ENCODE measurements at places on chromosomes 5 and 9.

DNA sequence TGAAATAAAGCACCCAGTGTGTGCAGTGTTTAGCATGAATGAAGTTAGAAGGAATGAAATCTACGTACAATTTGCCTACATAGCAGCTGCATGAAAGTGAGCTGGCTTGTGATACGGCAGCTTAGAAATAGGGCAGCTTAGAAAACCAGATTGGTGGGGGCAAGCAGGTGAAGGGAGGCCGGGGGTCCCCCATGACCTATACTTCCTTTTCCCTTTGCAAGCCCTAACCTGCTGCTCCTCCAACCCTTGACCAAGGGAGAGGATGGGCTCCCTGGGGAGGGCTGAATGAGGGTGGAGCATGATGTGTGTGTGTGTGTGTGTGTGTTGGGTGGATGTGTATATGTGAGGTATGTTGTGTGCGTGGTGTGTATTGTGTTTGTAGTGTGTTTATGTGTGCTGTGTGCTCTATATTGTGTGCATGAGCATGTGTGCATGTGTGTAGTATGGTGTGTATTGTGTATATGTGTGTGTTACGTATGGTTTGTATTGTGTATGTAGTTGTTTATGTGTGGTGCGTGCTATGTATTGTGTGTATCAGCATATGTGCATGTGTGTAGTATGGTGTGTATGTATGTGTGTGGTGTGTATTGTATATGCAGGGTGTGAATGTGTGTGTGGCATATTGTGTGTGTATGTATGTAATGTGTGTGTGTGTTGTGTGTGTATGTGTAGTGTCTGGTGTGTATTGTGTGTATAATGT lies 72.1 kb downstream of the TENT4A start:
- no peak for DNase-seq

DNA sequence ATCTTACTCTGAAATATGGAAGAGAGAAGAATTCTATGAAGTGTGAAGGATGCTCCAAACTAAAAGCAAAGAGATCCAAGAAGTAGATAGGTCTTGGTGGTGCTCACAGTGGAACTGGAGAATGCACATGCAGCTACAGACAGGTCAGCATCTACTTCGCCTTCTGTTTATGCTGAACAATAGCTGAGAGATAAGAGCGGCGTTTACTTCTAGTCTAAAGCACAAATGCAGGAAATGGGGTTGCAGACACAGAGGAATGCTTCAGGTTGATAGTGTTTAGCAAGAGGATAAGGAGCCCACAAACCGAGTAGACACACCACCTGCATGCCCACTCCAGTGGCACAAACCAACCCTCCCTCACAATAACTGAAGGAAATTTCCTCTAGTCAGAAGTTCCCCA lies 180.0 kb upstream of the RGMB start:
- peak; percentile 40 for DNase-seq

DNA sequence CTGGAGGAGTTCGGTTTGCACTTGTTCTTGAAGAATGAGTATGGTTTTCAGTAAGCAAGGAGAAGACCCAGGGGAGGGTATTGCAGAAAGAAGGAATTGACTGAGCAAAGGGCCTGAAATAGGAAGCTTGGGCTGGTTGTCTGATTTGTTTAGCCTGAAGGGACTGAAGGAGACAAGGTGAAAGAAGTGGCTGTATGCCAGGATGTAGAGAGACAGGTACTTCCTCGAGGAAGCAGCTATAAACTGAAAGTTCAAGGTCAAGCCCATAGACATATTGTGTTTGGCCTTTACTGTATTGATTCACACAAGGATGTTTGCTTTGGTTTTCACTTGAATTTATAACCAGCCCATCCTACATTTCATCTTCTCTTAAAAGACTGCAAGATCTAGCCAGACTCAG lies 183.1 kb downstream of the PALM2AKAP2 start:
- DNase-seq, result no peak

DNA sequence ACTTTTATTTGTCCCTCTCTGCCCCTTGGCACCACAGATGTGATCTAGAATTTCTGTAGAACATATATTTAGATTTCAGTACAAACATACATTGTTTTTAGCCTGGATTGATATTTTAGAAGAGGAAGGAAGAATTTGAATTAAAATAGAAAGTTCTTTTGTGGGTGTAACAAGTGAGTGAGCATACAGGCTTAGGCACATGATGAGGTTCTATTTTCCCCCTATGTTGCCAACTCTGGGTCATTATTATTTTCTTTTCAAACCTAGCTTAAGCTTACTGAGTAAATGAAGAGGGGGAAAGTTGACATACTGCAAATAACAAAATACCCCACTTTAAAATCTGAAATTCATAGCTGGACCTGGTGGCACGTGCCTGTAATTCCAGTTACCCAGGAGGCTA lies 102.9 kb downstream of the GCNT1 start:
- DNase-seq, result no peak

GRCh38 chr9:35905051-35905781 lies 786 bp upstream of the HRCT1 start:
- DNase-seq, result no peak

All from CMK (cell line).